Activated CD4-positive, alpha-beta memory T cell treated with anti-CD3 and anti-CD28 coated beads, Interleukin-2, amount 10 ng/mL, durations not matched to agents 7 days and 5 days (primary cell): ENCODE measurements at places on chromosomes 7 and 10. TPM values are rescaled to one million over a fixed set of nuclear protein-coding genes. Genes with fewer than 3 reads are reported as not detected.

The LMBR1 gene
- 51.8 TPM for total RNA-seq

The ATOH7 gene
- not detected for total RNA-seq

The CCDC7 gene
- total RNA-seq: 12.7 TPM

- no peak overlapping the region for H3K27ac ChIP-seq
- H3K4me3 ChIP-seq: no peak overlapping the region
- H3K4me1 ChIP-seq: no peaks in the 10 kb centered on the region
- H3K27me3 ChIP-seq: no peaks in the 10 kb centered on the region
Observed at GRCh38 chr7:145293228-145293701, 457.4 kb upstream of the TPK1 start.

GRCh38 chr10:79269443-79269842, 77.8 kb upstream of the PPIF start:
- no peak overlapping the region for H3K4me3 ChIP-seq
- H3K27me3 ChIP-seq: no peaks in the 10 kb centered on the region
- no peak overlapping the region for H3K27ac ChIP-seq

DNA sequence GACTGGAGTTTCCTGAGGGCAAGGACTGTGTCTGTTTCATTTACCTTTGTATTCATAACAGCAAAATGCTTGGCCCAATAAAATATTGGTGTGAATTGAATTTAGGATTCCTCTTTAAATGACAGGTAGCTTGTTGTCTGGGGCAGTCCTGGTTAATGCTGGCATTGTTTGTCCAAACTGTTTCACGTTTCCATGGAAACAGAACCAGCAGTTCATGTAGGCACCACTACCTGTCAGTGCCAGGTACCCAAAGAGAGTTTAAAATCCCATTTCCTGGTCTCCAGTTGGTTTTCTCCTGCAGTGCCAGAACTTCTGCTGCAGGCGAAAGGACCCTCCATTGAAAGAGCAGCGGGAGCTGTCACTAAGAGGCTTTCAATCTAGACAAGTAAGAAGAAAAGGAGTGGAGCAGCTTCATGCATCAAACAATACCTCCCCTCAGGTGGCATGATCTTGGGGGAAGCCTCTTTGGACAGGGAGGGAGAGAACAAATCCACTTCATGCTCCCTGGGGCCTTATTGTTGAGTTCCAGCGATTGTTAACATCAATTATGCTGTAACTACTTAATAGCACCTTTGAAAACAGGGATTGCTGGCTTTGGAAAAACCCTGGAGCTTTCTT, 109.6 kb downstream of the KIF20B start:
- H3K4me3 ChIP-seq: no peak overlapping the region
- no peak overlapping the region for H3K27ac ChIP-seq
- DNase-seq: no peak
- peaks cover 27% of the 10 kb centered on the region for H3K27me3 ChIP-seq

- H3K27me3 ChIP-seq: peaks cover 3% of the 10 kb centered on the region
- no peak for DNase-seq
- no peaks in the 10 kb centered on the region for H3K4me1 ChIP-seq
- no peaks in the 10 kb centered on the region for H3K36me3 ChIP-seq
Observed at GRCh38 chr7:18128846-18129245, 101.2 kb upstream of the PRPS1L1 start.

DNA sequence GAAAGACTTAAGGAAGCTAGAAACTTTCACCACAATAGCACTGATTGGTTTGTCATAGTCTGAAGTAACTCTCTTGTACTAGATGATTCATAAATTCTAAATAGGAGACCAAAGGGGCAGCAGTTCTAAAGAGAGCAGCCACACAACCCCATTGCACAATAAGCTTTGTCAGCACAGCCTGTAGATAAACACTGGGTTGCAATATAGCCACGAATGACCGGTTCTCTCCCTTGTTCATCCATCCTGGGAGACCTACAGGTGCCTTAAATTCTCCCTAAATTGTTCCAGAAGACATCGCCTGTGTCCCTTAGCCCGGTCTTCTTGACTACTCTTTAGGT, 167.0 kb downstream of the SNX13 start:
- no peak overlapping the region for H3K4me3 ChIP-seq
- H3K4me1 ChIP-seq: peaks cover 6% of the 10 kb centered on the region
- H3K36me3 ChIP-seq: no peaks in the 10 kb centered on the region
- no peak for DNase-seq
- no peaks in the 10 kb centered on the region for H3K27me3 ChIP-seq

- H3K4me3 ChIP-seq: no peak overlapping the region
- H3K4me1 ChIP-seq: no peaks in the 10 kb centered on the region
- H3K27ac ChIP-seq: no peak overlapping the region
- H3K36me3 ChIP-seq: peaks cover 3% of the 10 kb centered on the region
- no peak for DNase-seq
Observed at GRCh38 chr7:92987095-92987494, 130.7 kb downstream of the SAMD9 start.

- H3K27ac ChIP-seq: no peak overlapping the region
- peaks cover 5% of the 10 kb centered on the region for H3K27me3 ChIP-seq
- H3K4me3 ChIP-seq: no peak overlapping the region
- peak; percentile 16 for DNase-seq
- no peaks in the 10 kb centered on the region for H3K4me1 ChIP-seq
Observed at GRCh38 chr7:43076189-43076605, 36.2 kb upstream of the HECW1 start.
